ENCODE measurements at places on chromosomes 3 and 15. TPM values are rescaled to one million over a fixed set of nuclear protein-coding genes. Genes with fewer than 3 reads are reported as not detected.

GRCh38 chr3:162052636-162053035 lies 556.0 kb downstream of the OTOL1 start:
- no peaks in the 10 kb centered on the region for H3K4me1 ChIP-seq
- no peaks in the 10 kb centered on the region for H3K27me3 ChIP-seq
- H3K27ac ChIP-seq: no peak overlapping the region
- no peak overlapping the region for H3K4me3 ChIP-seq
- no peak for DNase-seq

Gene NOX5
- total RNA-seq: 0.54 TPM

Gene CCDC39
- total RNA-seq: not detected

Gene SEMA3G
- total RNA-seq: 16.8 TPM

- no peak overlapping the region for H3K27ac ChIP-seq
- no peaks in the 10 kb centered on the region for H3K27me3 ChIP-seq
- H3K4me1 ChIP-seq: no peaks in the 10 kb centered on the region
- H3K4me3 ChIP-seq: no peak overlapping the region
- DNase-seq: no peak
- H3K36me3 ChIP-seq: no peaks in the 10 kb centered on the region
These were observed 200.9 kb downstream of the MCTP2 start for GRCh38 chr15:94432279-94432678.

GRCh38 chr3:123803521-123803920 lies 80.6 kb downstream of the MYLK start:
- no peak overlapping the region for H3K4me3 ChIP-seq
- H3K36me3 ChIP-seq: peaks cover 5% of the 10 kb centered on the region
- no peaks in the 10 kb centered on the region for H3K27me3 ChIP-seq
- H3K4me1 ChIP-seq: peaks cover 37% of the 10 kb centered on the region
- no peak overlapping the region for H3K27ac ChIP-seq

Gene EID1
- 227 TPM for total RNA-seq

- H3K27ac ChIP-seq: no peak overlapping the region
- no peaks in the 10 kb centered on the region for H3K27me3 ChIP-seq
- no peak for DNase-seq
- H3K4me1 ChIP-seq: no peaks in the 10 kb centered on the region
- H3K4me3 ChIP-seq: no peak overlapping the region
These were observed 3.3 kb upstream of the PRSS50 start for GRCh38 chr3:46721009-46721408.

GRCh38 chr3:183254487-183255347 lies 1.7 kb downstream of the B3GNT5 start:
- no peaks in the 10 kb centered on the region for H3K27me3 ChIP-seq
- peaks cover 3% of the 10 kb centered on the region for H3K4me1 ChIP-seq
- peak overlapping the region; percentile 57 for H3K27ac ChIP-seq

Gene IL17RE
- 5.7 TPM for total RNA-seq

DNA sequence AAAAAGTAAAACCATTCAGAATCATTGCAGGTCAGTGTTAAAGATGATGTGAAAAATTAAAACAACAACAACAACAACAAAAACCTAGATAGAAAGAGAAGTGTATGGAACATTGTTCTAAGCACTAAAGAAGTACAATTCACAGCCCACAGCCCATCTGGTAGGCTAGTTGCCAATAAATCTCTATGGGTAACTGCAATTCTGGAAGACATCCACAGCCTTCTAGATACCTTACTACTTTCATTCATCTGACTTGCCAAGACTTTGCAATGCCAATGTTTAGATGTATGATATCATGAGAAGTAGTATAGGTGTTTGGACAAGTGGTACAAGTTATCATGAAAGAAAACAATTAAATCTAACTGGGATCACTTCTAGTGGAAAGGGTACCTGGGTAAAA lies 198.6 kb downstream of the VGLL3 start:
- peaks cover 19% of the 10 kb centered on the region for H3K4me1 ChIP-seq
- no peak overlapping the region for H3K4me3 ChIP-seq
- no peak for DNase-seq
- no peak overlapping the region for H3K27ac ChIP-seq
- H3K36me3 ChIP-seq: no peaks in the 10 kb centered on the region
- no peaks in the 10 kb centered on the region for H3K27me3 ChIP-seq

DNA sequence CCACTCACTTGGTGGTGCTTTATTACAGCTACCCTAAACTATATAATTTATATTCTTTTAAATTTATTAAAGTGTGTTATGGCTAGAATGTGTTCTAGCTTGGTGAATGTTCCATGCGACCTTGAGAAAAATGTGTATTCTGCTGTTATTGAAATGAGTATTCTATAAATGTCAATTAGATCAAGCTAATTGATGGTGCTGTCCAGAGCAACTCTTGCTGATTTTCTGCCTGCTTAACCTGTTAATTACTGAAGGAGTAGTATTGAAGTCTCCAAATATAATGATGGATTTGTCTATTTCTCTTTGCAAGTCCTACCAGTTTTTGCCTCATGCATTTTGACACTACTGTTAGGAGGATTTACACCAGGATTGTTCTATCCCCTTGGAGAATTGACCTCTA lies 3.2 kb upstream of the TEX9 start:
- H3K27me3 ChIP-seq: no peaks in the 10 kb centered on the region
- no peak overlapping the region for H3K4me3 ChIP-seq
- DNase-seq: no peak
- H3K4me1 ChIP-seq: peaks cover 13% of the 10 kb centered on the region

Gene SEMA3F
- 25.5 TPM for total RNA-seq

Gene NMB
- 8.0 TPM for total RNA-seq

GRCh38 chr15:74184582-74185091 lies 11.1 kb downstream of the ISLR start:
- H3K36me3 ChIP-seq: no peaks in the 10 kb centered on the region
- DNase-seq: no peak
- peaks cover 8% of the 10 kb centered on the region for H3K4me1 ChIP-seq
- no peak overlapping the region for H3K4me3 ChIP-seq
- no peak overlapping the region for H3K27ac ChIP-seq
